Bronchial epithelial cell (primary cell): ENCODE measurements at places on chromosomes 11 and 22. TPM values are rescaled to one million over a fixed set of nuclear protein-coding genes. Genes with fewer than 3 reads are reported as not detected.

GRCh38 chr11:33897761-33898375 is 6.0 kb upstream of the LMO2 start:
- DNase-seq = peak; percentile 61

DNA sequence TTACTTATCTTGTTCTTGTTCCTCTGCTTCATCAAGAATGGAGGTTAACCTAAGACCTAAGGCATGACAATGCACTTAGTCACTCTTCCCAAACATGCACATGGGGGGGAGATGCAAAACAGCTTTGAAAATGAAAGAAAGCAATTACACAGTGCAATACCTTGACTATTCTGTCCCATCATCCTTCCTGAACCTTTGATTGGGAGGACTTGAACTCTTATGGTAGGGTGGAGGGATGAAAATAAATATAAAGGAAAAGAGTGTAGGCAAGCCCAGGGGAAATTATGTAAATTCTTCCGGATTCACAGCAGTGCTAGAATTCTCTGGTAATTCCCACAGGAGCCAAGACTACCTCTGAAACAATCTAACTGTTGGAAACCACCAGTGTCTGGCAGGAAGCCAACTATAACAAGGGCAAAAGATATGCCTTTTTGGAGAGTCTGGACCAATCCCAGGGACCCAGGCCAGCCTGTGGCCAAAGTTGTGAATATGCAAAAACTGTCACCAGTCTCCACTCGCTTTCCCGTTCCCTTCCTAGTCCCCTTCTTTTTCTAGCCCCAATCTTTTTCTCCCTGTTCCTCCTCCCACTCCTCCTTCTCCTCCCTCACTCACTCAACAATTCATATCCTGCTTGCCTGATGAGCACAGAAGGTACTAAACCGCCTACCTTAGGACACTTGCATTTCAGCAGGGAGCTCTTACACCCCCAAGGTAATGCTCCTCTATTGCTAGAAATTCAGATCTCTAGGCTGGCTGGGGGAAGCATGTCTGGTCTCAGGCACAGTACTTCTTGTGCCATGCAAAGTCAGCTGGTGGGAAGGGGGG is 2.5 kb upstream of the RCN1 start:
- peak; percentile 85 for DNase-seq

DNA sequence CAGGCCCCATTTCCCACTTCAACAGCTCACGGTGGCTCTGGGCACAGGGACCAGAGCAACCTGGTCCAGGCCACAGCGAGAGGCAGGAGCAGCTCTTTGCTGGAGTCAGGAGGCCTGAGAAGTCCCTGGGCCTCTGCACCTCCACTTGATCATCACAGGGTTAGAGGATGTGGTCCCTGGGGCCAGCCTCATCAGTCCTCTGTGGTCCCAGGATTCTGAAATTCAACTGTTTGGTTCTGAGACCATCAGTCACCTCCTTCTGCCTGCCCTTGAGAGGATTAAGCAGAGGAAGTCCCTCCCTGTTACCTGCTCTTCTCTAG is 24.9 kb upstream of the CBX7 start:
- DNase-seq = no peak

DNA sequence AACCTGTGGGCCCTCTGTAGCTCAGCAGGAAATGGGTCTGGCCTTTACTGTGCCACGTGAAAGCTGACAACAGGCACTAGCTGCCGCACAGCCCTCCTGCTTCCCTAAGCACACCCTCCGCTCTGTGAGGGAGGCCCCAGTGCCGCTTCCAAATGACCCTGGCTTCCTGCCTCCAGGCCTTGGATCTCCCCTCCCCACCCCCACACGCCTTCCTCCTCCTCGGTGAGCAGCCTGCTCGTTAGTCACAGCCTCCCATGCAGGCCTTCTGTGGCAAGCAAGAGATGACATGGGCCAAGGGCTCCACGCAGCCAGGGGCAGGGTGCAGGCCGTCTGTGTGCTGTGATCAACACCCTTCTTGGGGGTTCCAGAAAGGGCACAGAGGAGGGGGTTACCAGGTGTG is 15.3 kb upstream of the RASL10A start:
- DNase-seq = no peak

Gene SCUBE2
- not detected in 2 replicates for total RNA-seq
